ENCODE measurements at places on chromosomes 5 and 9. TPM values are rescaled to one million over a fixed set of nuclear protein-coding genes. Genes with fewer than 3 reads are reported as not detected.
A peak's percentile ranks its signal among the peaks of the same experiment; 100 is the strongest.

The FBXW2 gene
- total RNA-seq, result 28.1 TPM

GRCh38 chr9:115524453-115525059 lies 406.6 kb upstream of the TNC start:
- peak; percentile 30 for DNase-seq

GRCh38 chr5:137440795-137441194 lies 58.3 kb downstream of the SPOCK1 start:
- no peak for DNase-seq

The ATG10 gene
- total RNA-seq, result 9.6 TPM

GRCh38 chr5:150255659-150256409 lies 33.7 kb downstream of the CAMK2A start:
- DNase-seq, result no peak

DNA sequence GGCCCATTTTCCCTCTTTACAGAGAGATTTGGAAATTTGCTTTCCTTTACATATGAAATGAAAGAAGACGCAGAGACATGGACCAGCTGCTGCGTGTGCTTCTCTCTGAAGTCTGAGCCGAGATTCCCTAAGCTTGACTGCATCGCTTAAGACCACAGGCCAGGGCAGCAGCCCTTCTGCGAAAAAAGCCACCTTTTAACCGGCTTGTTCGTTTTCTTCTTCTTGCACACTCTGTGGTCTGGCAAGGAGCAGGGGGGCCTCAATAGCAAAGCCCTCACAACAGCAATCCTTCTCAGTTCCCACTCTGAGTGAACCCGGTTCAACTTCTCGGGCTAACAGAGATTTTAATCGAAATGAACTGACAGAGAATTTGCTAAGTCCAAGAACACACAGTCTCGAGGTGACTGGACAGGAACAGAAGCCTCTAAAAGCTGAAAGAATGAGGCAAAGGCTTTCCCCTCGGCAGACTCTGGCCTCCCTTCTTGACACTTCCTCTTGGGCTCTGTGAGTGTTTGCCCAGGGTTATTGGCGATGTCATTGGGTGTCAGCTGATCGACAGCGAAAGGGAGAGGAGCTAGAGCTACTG lies 512.9 kb upstream of the KLF4 start:
- no peak for DNase-seq

The RAB24 gene
- 22.4 TPM for total RNA-seq

- DNase-seq, result no peak
Measured at GRCh38 chr5:76229900-76230299, 146.7 kb downstream of the SV2C start.

GRCh38 chr5:14414656-14415023 lies 167.0 kb upstream of the OTULINL start:
- DNase-seq, result no peak

- DNase-seq, result no peak
Measured at GRCh38 chr5:74457876-74458275, 182.7 kb downstream of the ENC1 start.

The MEGF10 gene
- total RNA-seq, result 0.52 TPM

The CMBL gene
- 2.2 TPM for total RNA-seq

- no peak for DNase-seq
Measured at GRCh38 chr5:132059043-132059695, 1.3 kb upstream of the IL3 start.

- no peak for DNase-seq
Measured at GRCh38 chr9:71904076-71904475, 6.9 kb downstream of the ABHD17B start.

DNA sequence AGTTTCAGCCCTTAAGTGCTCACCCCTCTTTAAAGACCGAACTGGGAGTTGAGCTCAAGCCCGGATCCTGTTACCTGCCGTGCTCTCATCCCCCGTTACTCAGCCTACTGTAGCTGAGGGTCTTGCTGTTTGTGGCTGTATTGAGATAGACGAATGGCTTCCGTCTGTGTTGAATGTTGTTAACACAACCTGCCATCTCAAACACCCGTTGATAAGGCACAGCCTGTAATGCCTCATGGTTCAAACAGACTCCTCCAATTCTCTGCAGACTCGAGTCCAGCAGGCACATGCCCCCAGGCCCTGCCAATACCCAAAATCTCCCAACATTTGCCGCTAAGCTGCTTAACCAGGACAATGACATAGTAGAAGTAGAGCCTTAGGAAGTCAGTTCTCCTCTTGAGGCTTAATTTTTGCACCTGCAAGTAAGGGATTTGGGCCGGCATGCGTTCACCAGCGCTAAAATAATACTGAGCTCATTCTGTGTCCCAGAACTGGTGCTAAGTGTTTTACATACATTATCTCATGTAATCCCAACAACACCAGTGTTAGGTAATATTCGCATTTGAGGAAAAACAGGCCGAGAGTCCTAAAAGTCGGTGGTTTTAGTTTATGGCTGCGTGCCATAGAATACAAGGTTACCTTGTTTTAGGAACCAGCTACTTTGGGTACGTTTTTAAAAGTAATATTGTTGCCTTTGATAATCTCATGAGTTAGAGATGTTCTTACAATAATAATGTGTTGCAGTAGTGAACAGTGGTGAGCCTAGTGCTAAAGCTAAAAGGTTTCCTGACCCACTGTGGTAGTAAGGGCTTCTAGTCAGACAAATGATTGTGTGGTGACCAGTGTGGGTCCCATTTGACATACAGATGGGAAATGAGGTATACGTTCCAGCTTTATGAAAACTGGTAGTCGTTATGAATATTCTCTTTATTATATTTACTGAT lies 1.5 kb upstream of the RFX3 start:
- no peak for DNase-seq

DNA sequence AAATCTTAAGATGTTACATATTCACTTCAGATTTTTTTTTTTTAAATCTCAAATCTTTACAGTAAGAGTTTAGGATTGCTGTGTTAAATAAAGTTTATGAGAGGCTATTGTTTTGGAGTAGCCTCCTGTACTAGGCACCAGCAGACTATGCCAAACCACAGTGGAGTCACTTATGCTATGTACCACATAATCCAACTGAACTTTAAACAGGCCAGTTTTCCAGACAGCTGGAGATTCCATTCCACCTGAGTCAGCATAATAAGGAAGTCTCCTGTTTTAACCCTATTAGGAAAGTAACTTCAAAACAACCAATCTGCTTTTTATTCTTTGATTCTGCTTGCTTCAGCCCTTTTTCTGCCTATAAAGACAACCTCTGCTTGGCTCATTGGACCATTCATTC lies 205.2 kb downstream of the CSNK1G3 start:
- peak; percentile 37 for DNase-seq

DNA sequence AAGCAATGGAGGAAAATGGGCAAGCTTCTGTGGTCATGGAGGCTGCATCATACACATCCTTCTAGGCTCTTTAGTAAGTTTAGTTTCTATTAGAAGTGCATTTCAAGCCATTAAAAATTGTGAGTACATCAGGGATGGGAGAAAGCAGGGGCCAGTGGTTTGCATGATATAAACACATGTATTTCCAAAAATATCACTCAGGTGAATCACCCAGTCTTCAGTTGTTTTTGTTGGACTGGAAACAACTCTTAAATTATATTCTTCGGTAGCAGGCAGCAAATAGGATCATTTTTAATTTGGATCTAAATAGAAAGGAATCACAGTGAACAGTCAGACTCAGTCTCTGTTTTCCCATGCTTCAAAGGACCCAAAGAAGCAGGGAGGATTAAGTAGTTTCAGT lies 657.9 kb downstream of the TLR4 start:
- no peak for DNase-seq

GRCh38 chr5:132020568-132021339 lies 9.3 kb upstream of the ACSL6 start:
- no peak for DNase-seq

GRCh38 chr5:178769617-178770260 lies 39.3 kb upstream of the ZNF354A start:
- no peak for DNase-seq

DNA sequence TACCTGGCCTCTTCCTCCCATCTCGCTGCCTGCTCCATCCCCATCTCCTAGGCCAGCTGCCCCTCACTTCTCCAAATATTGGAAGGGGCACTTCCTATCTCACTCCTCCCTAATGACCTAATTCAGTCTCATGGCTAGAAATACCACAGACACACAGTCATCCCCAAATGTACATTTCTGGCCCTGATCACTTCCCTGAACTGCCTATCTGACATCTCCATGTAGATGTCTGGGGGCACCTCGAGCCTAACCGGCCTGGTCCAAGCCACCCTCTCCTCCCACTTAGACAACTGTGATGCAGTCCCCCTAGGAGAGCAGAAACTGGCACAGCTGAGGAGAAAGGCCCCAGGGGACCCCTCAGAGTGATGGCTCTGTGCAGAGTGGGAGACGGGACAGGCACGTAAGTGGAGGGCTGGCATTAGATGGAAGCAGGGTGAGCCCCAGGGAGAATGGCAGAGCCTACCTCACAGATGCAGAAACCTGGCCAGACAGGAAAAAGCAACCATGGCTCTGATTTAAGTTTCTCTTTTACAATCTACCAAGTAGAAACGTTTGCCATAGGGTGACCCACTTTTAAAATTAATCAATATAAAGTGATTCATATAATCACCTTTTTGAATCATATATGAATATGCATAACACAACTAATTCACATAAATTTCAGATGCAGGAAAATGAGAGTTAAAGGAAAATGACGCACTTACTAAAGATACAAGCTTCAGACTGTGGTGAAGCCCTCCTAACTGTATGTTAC lies 22.1 kb downstream of the CAMSAP1 start:
- no peak for DNase-seq

DNA sequence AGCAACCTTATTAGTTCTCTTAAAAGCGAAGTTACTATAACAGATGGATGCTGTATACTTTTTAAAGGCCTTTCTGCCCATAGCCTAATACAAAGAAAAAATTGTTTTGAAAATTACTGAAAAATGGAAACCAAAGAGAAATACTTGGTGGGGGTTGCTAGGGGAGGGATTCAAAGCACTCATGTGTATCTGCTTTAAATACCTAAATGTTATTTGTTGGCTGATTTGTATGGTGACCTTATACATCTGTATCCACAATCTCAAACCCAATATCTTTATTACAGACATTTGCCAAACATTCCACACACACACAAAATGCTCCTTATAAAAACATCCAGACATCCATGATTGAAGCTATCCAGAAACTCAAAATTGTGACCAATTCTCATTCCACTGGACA lies 172.0 kb downstream of the ADAMTS12 start:
- no peak for DNase-seq

GRCh38 chr5:180646289-180646962 lies 3.0 kb downstream of the FLT4 start:
- DNase-seq, result no peak

DNA sequence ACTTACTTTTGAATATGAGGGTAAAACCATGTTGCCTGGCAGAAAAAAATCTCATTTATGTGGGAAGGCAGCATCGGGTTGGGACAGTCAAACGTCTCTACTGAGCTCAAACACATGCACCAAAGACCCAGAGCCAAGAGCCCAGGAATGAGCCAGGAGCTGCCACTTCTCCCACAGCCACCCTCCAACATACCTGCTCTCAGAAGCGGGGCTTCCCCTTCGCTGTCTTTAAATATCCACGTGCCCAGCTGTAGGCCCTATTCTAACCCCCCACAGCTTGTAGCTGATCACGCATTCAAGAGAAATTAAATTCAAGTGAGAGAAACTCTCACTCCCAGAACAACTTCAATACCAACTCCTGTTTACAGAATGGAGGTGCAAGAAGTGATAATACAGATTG lies 42.6 kb upstream of the MAP3K1 start:
- no peak for DNase-seq

The ISL1 gene
- total RNA-seq, result not detected

The TMEM245 gene
- 57.1 TPM for total RNA-seq

The ABLIM3 gene
- 15.6 TPM for total RNA-seq

The FBP2 gene
- total RNA-seq, result not detected

DNA sequence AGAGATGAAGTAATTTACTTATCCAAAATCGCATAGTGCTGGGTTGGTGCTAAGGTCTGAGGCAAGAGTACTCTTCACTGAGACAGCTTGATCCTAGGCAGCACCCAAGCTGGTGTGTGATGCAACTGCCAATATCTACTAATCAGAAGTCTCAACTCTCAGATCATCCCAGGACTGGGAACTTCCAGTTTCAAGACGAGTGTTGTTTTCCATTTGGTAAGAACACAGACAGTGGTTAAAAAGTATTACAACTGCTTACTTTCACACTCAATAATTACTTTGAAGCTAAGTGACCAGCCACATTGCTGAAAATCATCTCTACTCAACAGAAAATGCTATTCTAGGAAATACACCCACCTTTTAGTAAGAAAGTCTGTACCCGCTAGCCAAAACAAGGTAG lies 45.3 kb downstream of the FBXW11 start:
- no peak for DNase-seq

DNA sequence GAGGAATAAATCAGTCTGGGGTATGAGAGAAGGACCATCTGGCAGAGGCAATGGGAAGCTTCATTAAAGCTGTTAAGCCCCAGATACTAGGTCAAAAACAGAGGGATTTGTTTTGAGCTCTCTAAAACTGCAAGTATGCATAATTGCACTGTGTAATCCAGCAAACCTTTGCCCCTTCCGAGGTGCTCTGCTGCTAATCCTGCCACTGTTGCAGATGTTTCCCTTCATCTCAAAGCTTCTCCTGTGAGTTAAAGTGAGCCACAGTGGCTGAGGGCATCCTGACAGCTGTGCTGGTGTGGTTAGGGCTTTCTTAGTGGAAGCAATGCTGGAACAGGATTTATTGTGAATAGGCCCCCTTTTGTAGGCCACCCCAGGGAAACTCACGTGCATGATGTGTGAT lies 160.3 kb upstream of the TRPC7 start:
- no peak for DNase-seq

- no peak for DNase-seq
Measured at GRCh38 chr9:130159057-130159456, 13.1 kb upstream of the NCS1 start.

DNA sequence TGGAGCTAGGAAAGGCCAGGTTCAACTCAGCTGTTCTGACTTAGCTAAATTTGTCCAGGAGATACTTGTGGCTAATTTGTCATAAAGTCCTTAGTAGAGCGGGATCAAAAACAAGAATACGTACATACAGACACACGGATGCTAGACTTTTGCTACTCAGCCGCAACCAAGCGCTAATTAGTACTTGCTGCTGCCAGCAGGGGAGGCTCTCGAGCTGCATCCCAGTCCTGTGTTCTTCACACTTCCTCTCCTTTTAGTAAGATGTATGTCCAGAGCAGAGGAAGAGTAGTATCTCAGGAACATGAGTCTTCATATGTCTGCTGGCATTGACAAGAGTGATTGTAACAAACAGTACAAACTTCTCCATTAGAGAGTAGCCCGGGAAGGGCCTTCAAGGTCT lies 58.3 kb downstream of the CYFIP2 start:
- DNase-seq, result no peak

The PIP5KL1 gene
- total RNA-seq, result 0.87 TPM

DNA sequence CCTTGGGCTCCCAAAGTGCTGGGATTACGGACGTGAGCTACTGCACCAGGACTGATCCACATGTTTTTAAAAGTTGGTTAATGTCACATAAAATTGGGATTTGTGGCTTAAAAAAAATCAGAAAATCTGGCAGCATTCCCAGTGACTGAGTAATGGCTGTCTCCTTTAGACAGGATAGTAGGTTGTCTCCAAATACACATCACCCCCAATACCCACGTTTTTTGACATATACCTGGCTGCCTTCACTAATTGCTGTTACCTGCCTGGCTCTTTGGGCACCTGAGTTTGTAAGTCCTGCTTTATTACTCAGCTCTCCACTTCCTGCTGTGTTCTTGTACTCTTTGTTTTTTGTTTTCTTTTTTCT lies 84.8 kb downstream of the KDM4C start:
- DNase-seq, result no peak
